ENCODE measurements at places on chromosomes 13 and 19.

GRCh38 chr19:33440682-33441081, 67.2 kb downstream of the CEBPG start:
- no peak for DNase-seq

- no peak for DNase-seq
These were observed 462.2 kb upstream of the SLC10A2 start for GRCh38 chr13:103528437-103528836.

DNA sequence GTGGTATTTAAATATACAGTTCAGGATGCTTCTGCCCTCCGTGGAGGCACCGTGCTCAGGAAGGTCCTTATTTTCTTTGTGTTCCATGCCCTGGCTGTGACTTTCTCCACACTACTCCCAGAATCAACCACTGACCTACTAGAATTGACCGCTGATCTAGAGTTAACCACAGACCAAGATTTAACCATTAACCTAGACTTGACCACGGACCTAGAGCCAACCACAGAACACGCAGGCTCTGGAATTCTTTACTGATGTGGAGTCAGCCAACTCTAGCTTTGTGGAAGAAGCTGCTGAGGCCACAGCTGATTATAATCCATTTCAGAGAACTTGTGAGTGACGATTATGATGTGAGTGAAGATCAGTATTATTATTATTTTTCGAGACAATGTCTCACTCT, 18.0 kb downstream of the GTF2F2 start:
- no peak for DNase-seq

DNA sequence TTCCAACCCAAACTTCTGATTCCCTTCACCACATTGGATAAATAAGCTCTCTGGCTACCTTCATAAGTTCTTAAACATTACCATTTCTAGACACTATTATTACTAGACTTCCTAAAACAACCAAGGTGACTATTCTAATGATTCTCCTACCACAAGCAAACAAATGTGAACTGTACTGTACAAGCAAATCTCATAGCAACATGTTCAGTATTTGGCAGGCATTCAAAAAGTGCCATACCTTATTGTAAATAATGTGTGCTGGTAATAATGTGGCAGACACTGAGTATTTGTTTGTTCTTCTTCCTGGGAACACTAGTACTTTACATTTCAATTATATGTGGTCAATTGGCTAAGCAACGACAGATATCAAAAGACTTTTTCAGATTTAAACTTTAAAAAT, 986.0 kb upstream of the SPRY2 start:
- DNase-seq = no peak

DNA sequence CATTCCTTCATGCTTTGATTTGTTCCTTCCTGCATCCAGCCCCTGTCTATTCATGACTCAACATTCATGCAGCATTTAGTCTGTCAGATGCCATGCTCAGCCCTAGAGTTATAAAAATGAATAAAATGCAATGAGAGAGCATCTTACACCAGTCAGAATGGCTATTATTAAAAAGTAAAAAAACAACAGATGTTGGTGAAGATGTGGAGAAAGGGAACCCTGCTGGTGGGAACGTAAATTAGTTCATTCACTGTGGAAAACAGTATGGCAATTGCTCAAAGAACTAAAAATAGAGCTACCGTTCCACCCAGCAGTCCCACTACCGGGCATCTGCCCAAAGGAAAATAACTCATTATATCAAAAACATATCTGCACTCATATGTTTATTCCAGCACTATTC, 70.0 kb upstream of the GTF3A start:
- no peak for DNase-seq

GRCh38 chr19:18446811-18447359, 9.0 kb upstream of the ISYNA1 start:
- no peak for DNase-seq

- no peak for DNase-seq
These were observed 68.8 kb upstream of the MCF2L start for GRCh38 chr13:112900226-112900600.

- no peak for DNase-seq
These were observed 211.1 kb upstream of the NBEA start for GRCh38 chr13:34730961-34731360.

DNA sequence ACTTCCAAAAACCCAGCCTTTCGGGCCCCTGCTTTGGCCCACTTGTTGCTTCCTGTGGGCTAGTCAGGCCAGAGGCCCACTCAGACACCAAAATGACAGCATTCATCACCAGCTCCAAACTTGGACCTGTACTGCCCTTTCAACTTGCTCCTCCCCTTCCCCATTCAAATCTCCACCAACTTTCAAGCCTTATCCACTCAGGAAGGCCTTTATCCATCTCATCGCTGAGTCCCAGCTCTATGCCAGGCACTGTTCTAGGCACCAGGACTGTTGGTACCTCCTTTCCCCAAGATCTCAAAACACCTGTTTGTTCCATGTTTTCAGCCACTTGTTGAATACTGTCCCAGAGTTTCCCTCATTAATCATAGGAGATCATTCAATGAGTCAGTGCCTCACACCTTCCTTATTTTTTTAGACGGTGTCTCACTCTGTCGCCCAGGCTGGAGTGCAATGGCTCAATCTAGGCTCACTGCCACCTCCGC, 1011.4 kb downstream of the UQCRFS1 start:
- DNase-seq = no peak

DNA sequence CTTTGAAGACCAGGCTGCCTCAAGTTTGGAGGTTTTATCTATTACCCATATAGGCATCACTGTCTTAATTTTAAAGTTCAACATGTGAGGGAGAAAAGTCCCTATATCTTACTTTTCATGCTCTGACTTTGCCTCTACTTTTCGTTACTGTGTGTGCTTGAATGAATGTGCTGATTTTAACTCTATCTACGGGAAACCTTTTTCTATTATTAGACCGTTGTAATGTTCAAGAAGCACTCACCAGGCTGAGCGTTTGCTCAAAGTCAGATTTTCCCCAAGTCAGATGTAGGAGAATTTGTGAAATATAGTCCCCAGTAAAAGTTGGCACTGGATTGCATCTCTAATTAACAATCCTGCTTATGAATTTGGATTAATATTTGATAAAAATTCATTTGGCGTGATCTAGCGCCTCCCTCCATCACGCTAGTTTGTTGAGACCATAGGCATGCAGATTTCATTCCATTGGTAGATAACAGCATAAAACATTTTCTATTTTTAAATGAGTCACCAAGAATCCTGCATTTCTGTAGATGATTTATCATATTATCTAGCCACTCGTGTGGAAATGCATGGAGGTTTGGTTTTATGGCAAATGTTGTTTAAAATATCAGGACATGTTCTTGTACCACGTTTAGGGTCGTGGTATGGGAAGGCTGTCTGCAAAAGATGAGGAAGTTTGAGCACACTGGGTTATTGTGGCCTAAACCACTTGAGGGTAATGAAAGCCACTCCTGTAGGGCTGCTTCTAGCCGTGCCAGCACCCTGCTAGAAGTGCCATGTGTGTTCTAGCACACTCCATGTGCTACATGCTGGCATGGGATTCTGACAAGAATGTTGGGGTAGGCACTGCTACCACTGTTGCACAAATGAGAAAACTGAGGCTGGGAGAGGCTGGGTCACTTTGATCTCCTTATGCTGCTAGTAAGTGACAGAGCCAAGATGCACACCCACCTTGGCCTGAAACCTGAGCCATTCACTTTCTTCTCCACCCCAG, 179.4 kb downstream of the FGF9 start:
- no peak for DNase-seq

DNA sequence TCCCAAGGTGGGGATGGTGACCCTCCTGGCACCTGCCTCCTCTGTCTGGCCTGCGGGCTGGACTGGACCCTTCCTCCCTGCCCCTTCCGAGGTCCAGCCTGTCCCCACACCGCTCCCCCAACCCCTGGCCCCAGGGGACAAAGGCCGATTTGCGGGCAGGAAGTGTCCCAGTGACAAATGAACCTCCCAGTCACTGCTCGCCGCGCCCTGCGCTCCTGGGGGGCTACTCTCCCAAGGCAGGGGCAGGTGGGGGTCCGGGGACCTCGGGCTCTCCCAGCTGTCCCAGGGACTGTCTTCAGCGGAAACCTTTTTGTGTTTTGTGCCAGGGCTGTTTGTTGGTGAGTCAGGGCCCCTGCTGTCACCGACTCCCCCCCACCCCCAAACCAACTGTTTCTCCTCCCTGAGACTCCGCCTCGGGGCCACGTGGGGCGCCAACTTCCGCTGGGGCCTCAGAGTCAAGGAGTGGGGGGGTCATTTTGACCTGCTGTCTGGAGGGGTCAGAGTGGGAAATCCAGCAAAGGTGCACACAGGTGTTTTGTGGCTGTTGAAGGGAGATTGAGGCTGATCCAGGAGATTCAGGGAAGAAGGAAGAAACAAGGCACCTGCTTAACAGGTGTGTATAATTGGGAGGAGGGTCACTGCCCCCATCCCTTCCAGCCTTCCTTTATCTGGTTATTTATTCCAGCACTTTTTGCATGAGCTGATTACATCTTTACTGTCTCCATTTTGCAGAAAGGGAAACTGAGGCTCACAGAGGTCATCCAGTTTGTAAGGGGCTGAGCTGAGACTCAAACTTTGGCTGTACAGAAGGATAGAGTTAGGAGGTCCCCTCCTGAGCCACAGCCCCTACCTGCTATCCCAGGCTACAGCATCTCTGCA, 831 bp downstream of the PGPEP1 start:
- DNase-seq = no peak

- peak; percentile 67 for DNase-seq
These were observed 5.9 kb downstream of the BORCS8 start for GRCh38 chr19:19185853-19186740.

GRCh38 chr19:17831419-17831888, 10.1 kb upstream of the INSL3 start:
- DNase-seq = no peak

GRCh38 chr13:44249431-44249836, 124.2 kb upstream of the SERP2 start:
- DNase-seq = no peak

DNA sequence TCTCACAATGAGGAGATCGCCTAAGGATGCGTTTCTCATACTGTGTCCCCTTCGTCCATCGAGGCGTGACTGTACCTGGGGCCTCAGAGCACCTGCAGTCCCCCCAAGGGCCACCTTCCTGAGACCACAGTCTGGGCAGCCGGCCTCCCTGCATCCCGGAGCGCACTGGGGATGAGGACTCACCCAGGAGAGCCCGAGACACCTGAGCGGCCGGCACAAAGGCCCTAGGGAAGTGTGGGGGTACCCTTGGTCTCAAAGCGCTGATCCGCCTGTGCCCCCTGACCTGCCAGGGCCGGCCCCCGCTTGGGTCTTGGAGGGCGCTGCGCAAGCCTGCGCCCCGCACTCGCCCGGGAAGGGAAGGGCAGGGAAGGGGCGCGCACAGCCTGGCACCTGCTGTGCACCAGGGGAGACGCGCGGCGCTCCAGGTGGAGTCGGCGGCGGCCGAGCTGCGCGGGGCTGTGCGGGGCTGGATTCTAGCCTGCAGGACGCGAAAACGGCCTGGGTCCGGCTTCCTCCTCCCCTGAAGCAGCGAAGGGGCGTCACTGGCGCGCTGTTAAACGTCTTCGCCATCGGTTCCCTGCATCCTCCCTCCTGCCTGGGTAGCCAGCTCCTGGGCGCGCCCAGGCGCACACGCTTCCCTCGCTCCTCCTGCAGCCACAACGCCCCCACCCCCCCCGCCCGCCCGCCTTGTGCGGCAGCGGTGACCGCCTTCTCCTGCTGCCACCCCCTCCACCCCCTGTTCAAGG, 13.6 kb upstream of the USP29 start:
- DNase-seq = no peak

- no peak for DNase-seq
These were observed 395.1 kb downstream of the FOXO1 start for GRCh38 chr13:40271271-40271885.

- DNase-seq = no peak
These were observed 20.3 kb upstream of the CACNA1A start for GRCh38 chr19:13526552-13526951.

GRCh38 chr19:13115936-13116281, 631 bp downstream of the TRMT1 start:
- no peak for DNase-seq

GRCh38 chr19:34847393-34847792, 74.4 kb upstream of the ZNF599 start:
- DNase-seq = no peak

DNA sequence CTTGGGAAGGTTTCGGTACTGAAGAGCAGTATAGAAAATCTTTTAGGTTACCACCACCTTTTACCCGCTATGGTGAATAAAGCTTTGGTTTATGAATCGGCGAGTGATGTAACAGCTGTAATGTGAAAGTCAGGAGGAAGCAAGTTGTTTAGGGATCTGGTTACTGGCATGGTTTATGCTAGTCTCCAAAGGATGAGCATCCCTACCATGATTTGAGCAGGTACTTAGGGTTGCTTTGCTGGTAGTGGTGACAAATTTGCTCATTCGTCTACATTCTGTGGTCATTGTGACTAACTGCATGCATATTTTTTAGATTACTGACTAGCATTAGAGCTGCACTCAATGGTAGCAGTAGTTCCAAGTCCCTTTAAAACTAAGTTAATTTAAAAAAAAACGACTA, 104.1 kb downstream of the FRY start:
- no peak for DNase-seq

DNA sequence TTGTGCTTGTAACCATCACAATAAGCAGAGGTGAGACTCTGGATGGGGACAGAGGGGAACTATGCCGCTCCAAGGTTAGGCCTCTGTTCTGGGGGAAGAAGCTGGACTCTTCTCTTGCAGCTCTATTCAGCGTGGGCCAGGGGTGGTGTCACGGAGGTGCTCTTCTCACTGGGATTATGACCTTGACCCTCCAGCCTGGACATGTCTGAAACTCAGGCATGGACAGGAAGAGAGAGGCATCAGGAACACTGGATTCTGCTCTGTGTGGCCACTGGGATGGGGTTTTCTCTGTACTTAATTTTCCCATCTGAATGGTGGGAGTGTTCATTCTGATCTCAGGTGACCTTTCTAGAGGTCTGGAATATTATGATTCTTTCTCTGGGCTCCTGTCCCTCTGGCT, 7.6 kb downstream of the MEGF8 start:
- DNase-seq = no peak

- peak; percentile 44 for DNase-seq
These were observed 5.5 kb upstream of the EMP3 start for GRCh38 chr19:48319647-48320541.

GRCh38 chr13:102999499-102999898, 66.7 kb downstream of the SLC10A2 start:
- DNase-seq = no peak

GRCh38 chr19:51703575-51704515, 10.7 kb downstream of the SPACA6 start:
- peak; percentile 81 for DNase-seq
